Right hindlimb (tissue), 1 donor: ENCODE measurements at places on chromosomes 3 and 15.
A peak's percentile ranks its signal among the peaks of the same experiment; 100 is the strongest.

DNA sequence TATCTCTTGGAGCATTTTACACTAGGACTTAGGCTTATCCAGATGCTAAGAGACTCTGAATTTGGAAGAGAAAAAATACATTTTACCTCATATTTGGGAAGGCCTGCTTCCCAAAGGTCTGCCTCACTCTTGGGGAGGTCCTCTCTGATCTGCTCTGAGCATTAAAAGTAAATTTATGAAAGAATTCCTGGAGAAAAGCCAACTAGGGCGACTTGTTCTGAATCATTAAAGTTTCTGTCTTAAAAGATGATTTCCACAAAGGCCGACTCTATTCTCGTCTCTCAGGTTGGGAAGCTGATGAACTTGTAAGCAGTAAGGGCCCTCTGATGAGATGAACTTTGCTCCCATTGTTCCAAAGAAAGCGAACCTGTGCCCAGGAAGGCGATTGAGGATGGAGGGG, 48.7 kb upstream of the HES1 start:
- no peak for DNase-seq

DNA sequence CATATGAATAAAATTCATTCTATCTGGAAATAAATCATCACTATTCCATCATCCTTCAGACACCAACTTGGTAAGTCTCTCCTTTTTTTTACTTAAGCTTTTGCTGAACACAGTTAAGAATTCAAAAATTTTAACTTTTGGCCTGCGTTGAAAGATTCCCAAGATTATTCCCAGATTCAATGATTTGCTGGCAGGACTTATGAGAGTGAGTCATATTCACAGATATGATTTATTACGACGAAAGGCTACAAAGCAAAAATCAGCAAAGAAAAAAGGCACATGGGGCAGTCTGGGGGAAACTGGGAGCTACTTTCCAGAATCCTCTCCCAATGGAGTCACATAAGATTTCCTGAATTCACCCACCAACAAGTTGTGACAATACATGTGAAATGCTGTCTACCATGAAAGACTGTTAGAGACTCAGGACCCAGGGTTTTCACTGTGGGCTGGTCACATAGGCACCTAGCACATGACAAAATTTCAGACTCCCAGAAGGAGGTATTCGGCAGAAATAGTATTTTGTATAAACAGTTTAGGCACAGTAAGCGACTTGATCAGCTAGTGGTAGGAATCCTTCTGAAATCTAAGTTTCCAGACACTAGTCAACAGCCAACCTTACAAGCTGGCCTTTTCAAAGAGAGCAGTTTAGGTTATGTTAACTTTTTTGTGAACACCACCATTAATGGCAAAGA, 82.1 kb downstream of the DLG1 start:
- no peak for DNase-seq

- no peak for DNase-seq
These were observed 8.3 kb downstream of the TMPRSS7 start for GRCh38 chr3:112042842-112043280.

- no peak for DNase-seq
These were observed 5.2 kb downstream of the HEG1 start for GRCh38 chr3:125050488-125051090.

DNA sequence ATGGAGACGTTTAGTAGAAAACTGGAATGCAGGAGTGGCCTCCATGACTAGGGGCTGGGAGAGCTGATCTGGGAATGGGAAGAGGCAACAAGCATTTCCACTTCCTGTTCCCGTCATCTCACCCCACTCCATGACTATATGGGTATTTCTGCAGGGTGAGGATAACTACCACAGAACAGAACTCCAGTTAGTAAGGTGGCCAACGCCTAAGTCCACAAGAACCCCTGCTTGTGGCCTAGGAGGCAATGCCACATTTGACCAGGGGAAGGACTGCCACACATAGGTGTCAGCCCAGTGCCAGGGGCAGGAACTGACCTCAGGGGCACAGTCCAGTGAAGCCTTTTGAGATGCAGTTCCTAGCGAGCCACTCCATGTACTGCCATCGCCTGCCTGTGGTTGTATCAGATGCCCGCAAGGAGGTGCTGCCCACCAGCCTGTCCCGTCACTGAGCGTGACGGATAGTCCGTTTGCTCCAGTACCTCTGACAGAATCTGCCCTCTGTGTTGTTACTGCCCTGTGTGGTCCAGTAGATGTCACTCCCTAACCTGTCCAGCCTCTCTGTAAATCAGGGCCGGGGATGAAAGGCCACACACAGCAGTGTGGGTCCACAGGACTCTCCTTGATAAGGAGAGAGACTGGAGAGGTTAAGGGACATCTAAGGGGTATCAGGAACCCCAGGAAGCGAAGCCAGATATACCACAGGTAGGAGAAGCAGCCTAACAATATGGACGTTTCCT, 3.5 kb upstream of the MTFMT start:
- peak; percentile 56 for DNase-seq

DNA sequence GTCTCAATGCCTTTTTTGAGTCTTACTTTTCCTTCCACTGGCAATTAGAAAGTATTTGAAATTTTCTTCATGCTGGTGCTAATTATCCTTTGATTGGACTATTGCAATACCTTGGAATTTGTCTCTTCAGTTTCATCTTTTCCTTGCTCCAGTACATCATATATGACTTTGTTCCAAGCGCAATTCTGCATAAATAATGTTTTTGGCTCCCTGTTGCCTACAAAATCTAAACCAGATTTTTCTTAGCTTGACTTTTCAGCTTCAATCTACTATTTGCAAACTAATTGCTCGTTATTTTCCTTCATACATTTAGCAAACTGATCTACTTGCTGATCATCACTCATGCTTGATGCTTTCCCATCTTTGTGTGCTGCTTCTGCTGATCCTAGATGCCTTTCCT, 230.8 kb upstream of the GPR149 start:
- no peak for DNase-seq

DNA sequence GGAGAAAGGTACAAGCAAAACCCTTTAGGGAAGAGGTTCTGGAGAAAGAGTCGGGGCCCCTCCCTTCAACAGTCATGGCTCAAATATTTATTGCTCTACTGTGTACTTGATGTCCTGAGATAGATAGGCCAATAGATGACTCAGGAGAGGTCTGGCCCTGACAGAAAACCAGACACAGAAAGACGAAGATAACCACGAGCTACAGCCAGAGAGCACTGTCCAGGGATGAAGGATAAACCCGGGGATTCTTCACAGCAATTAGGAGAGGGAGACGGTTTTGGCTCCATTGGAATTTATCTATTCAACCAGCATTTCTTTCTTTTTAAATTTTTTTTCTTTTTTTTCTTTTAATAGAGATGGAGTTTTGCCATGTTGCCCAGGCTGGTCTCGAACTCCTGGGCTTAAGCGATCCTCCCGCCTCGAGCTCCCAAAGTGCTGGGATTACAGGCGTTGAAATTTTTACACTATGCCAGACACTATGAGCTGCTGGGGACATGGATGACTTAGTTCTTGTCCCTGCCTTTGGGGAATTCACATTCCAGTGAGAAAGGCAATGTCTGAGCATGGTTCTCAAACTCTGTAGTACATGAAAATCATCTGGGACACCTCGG, 4.6 kb upstream of the CIDEC start:
- no peak for DNase-seq

DNA sequence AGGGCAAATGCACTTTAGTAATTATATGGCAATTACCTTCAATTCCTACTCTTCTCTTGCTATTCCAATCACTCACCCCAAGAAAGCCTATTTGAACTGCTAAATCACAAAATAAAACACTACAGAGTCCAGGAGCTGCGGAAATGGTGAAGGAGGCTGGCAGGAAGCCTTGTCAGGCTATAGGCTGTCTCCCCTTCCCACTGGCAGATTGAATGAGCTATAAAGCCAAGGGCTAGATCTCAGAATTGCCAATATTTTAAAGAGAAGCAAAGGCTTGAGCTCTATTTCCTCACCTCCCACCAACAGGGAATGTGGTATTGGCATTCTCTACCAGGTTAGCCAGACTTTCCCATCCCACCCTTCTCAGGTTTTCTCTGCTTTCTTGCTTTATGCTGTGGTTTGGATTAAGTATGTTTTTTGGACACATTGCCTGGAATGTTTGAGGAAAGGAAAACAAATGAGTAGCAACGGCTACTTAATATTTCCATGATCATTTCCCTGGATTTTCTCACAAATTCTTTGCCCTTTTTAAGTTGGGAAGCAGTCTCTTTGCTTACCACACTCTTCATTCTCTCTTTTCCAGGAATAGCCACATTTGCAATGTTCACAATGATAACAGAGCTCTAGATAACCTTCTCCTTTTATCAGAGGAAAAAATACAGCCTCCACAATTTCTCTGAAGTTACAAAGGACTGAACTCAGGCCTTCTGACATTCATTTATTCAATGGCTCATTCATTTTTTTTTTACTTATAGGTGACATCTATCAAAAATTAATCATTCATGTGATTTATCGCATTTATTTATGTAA, 1125.4 kb downstream of the ROBO1 start:
- DNase-seq = peak; percentile 63

GRCh38 chr3:62546266-62546665, 172.9 kb upstream of the FEZF2 start:
- DNase-seq = no peak

- no peak for DNase-seq
These were observed 6.5 kb downstream of the OR5K4 start for GRCh38 chr3:98359993-98360675.

GRCh38 chr3:163562625-163563024, 1515.7 kb downstream of the SI start:
- DNase-seq = no peak

GRCh38 chr15:63545520-63545919, 41.1 kb downstream of the USP3 start:
- no peak for DNase-seq

GRCh38 chr3:14472471-14473351, 67.4 kb downstream of the GRIP2 start:
- DNase-seq = no peak

- DNase-seq = no peak
These were observed 74.0 kb downstream of the OXNAD1 start for GRCh38 chr3:16338999-16339398.

DNA sequence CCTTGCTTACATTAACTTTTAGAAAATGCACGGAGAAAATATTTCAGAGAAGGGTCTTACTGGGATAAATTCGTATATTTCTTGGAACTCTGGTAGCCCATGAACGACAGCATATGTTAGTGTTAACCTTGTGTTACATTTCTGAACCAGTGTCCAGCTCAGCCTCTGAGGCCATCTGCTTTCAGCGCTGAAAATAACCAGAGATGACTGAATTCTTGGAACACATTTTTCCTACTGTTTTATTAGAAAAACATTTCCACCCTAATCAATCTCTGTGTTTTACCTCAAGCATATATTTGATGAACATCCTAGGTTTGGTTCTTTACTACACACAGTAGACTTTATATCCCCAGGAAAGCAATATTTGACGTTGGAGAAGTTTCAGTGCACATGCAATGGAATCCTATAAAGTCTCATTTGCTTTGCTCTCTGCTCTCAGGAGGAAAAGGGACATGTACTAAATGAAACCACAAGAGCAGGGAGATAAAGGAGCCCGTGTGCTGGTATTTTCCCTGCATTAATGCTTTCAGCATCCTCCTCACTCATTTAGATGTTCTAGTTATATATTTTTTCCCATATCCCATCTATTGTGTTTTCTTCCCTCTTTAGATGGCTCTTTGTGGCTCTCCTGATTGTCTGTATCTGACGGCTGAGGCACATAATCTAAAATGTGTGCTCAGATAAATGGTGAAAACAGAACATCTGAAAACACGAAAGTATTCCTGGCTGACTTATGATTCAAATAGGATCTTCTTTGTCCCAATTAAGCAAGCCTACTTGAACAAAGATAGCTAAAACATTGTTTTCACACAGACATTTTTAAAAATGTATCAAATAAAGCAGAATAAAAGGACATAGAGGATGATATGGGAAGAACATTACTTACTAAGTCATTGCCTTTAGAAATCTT, 151.7 kb upstream of the KCNMB2 start:
- peak; percentile 46 for DNase-seq

GRCh38 chr3:140391061-140391460, 286.8 kb upstream of the TRIM42 start:
- DNase-seq = no peak

GRCh38 chr3:8371085-8371551, 130.5 kb upstream of the LMCD1 start:
- DNase-seq = no peak

DNA sequence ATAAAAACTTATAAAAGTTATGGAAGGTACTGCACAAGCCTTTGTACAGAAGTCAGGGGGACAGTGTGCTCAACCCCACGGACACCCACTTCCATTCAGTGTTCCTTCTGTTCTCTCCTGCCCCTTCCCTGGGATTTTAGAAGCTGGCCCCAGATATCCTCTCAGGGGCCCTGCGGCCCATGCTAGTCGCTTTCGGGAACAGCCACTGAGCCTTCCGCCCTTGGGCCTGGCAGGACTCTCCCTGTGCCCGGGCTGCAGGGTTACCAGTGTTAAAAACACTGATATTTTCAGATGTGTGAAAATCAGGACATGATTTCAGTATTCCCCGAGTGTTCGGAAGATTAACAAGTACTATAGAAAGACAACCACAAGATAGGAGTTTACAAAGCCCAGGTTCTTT, 22.4 kb downstream of the FAN1 start:
- no peak for DNase-seq
